ENCODE measurements at places on chromosomes 2 and 18.

DNA sequence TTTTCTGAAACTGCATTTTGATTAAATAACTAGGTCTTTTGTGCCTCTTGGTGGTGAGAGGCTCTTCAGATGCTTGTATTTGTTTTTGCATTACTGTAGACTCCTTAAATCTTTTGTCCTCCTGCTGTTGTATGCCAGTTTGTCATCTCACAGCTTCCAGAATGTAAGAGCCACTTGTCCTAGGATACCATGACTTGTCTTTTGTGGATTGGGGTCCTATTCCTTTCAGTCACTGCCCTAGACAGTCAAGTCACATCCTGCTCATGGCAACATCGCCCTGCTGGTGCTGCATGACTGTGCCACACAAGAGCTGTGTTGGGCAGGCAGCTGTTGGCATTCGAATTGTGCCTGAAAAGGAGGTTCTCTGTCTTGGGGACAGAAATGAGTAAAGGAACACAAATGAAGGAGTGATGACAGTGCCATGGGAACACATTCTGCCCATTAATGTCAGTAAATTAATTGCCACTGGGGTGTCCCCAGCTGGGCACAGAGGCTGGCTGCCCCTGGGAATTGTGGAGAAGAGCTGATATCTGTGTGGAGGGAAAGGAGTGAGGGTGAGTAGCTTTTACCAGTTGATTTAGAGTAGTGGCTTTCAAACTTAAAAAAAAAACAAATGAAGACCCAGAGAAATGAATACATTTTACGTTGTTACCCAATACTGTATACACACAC lies 140.3 kb downstream of the ARL6IP6 start:
- no peak for DNase-seq

GRCh38 chr2:161138429-161138828 lies 21.8 kb upstream of the TANK start:
- peak; percentile 13 for DNase-seq

DNA sequence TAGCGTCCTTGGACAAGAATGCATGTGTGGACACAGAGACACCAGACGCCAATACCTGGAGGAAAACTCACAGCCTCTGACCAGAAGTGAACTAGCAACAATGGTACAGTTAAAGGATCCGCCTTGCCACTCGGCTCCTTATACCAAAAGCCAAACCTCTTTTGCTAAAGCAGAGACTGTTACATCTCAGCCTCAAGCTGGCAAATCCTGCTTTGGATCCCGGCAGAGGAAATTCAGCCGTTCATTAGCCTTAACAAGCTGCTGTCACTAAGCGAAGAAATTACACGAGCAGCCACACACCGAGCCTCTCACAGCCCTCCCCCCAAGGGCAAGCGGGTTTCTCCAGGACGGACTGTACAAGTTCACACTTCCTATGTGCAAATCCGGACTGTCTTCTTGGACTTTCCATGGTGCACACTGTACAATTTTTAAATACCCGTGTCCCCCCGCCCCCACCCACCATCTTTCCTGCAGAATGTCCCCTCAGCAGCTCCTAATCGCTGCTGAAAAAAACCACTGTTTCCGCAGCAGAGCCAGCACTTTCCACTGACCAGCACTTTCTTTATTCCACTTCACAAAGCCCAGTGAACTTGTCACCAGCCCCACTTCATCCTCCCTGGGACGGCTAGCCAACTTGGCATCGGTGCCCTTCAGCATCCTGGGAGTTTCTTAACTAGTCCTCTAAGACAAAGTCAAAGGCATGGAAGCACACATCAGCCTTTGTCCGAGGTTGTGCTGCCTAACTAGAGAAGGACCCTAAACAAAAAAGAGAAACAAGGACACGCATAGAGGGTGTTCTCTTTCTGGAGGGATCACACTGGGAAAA lies 1.5 kb downstream of the KLF7 start:
- no peak for DNase-seq

- DNase-seq, result no peak
Measured at GRCh38 chr2:47487498-47487875, 84.5 kb downstream of the MSH2 start.

GRCh38 chr2:457792-458424 lies 170.0 kb upstream of the ALKAL2 start:
- DNase-seq, result no peak

- DNase-seq, result no peak
Measured at GRCh38 chr2:166229678-166230023, 101.8 kb upstream of the SCN1A start.

GRCh38 chr2:79630060-79630459 lies 117.2 kb downstream of the CTNNA2 start:
- no peak for DNase-seq

GRCh38 chr18:60508108-60508507 lies 135.5 kb upstream of the MC4R start:
- no peak for DNase-seq

GRCh38 chr18:79070486-79070885 lies 1.3 kb downstream of the ATP9B start:
- DNase-seq, result no peak

DNA sequence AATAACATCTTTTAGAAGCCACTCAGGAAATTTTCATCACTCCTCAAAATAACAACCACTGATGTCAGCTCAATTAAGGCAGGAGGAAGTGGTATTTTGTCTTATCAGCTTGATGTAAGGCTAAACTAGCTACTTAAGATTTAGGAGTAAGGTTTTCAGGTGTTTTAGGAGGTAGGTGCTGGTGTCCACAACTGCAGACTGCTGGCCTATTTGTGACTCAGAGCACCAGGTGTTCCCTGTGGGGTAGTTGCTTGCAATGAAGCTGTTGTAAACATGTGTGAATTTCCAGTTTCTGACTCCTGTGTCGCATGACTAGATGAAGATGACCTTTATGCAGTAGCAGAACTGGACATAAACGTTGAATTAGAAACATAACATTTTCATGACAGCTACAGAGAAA lies 164.2 kb downstream of the THSD7B start:
- DNase-seq, result no peak

GRCh38 chr2:42132966-42133641 lies 36.0 kb upstream of the EML4 start:
- DNase-seq, result peak; percentile 77

- no peak for DNase-seq
Measured at GRCh38 chr2:150046211-150046610, 441.3 kb downstream of the RND3 start.

Measured in central memory CD8-positive, alpha-beta T cell (primary cell).